H1 (cell line): ENCODE measurements at places on chromosomes 1 and 21.

GRCh38 chr1:64356636-64357256 lies 113.2 kb upstream of the CACHD1 start:
- no peak for DNase-seq

DNA sequence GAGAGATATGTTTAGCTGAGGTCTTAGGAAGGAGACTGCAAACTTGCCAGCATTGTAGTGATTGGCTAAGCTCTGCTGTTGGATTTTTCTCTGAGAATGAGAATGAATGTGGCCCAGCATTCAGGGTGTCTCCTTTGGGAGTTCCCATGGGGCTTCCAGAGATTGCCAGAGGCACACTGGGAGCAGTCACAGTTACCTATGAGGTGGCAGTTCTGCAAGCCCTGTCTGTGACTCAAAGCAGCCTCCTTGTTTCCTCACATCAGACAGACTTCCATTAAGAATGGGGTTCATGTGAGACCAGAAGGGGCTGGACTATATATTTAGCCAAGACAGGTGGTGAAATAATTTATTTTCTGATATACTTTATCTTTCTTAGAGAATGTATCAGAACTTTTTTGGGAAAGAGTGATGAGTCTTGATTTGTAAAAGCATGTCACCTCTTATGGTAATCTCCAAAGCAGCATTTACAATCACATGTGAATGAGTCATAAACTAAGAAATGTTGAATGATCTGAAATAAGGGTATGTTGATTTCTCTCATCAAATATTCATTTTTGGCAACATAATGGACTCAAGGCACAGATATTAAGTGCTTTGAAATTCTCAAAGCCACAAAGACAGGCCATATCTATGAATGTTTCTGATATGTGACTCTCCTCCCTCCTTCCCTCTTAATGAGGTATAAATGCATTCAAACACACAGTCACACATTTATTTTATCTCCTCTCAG lies 9.5 kb upstream of the SLC19A2 start:
- no peak for DNase-seq

- no peak for DNase-seq
Observed at GRCh38 chr1:10630661-10631120, 155.9 kb downstream of the PEX14 start.

- no peak for DNase-seq
Observed at GRCh38 chr1:149942207-149942606, 5.5 kb upstream of the MTMR11 start.

DNA sequence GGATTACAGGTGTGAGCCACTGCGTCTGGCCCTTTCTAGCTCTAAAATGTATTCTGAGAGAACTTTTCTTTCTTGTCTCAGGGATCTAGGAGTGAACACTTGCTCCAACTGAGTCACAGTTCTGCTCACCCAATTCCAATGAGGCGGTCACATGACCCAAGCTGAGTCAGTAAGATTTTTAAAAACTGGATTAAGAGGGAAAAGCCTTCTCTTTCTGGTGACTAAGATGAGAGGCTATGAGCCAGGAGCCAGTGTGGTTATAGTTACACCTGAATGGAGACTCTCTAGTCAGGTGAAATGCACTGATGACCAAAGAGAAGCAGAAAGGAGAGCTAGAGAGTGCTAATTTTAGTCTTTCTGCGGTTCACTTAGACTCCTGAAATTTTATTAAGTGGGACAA lies 9.5 kb upstream of the DEPDC1 start:
- DNase-seq = no peak
